ENCODE measurements at places on chromosomes 4 and X.

- no peak for DNase-seq
Measured at GRCh38 chrX:39581411-39581810, 516.3 kb downstream of the BCOR start.

DNA sequence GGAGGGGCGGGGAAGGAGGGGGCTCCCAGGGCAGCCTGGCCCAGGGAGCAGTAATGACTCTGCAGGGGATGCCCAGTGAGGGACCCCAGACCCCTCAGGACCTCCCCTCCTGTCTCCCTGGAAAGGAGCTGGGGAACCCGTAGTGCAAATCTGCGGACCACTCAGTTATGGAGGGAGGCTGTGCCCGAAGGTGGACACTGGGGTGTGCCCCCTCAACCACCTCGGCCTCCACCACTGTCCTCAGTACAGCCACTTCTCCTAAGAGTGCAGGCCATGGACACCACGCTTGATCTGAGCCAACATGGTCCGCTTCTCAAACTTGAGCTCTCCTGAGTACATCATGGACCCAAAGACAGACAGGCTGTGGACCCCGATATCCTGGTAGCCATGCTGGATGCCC is 378.2 kb upstream of the MAOA start:
- DNase-seq = no peak

DNA sequence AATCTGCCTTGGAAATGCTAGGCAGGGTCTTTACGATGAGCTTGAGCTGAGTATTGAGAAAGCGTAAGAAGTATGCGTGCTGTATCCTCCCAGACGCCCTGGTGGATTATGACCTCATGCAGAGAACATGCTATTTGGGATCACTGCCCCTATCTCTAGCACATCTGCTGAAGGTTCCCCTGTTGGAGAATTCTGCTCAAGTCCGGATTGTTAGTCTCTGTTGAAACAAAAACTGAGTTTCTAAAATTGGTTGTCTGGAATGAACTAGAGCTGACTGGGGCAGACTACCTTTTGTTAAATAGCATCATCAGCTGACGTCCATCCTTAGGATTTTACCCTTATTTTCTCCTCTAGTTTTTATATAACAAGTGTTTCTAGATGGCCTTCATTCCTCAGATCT is 7.5 kb downstream of the FHDC1 start:
- peak; percentile 87 for DNase-seq

DNA sequence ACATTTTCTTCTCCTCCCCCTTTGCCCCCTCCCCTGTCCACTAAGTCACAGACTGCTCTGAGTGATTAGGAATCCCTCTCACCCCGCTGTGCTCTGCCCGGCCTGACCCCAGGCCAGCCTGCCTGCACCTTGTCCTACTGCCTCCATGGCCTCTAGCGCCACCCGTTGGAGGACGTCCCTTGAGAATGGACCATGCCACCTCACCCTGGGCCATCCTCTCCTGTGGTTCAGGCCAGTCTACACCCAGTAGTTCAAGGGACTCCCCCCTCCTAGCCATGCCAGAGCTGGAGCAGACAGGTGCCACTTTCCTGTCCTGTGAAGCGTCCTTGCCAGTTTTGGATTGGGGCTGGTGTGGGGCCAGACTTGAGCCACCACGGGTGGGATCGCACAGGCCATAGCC is 9.7 kb upstream of the IRAK1 start:
- DNase-seq = no peak

DNA sequence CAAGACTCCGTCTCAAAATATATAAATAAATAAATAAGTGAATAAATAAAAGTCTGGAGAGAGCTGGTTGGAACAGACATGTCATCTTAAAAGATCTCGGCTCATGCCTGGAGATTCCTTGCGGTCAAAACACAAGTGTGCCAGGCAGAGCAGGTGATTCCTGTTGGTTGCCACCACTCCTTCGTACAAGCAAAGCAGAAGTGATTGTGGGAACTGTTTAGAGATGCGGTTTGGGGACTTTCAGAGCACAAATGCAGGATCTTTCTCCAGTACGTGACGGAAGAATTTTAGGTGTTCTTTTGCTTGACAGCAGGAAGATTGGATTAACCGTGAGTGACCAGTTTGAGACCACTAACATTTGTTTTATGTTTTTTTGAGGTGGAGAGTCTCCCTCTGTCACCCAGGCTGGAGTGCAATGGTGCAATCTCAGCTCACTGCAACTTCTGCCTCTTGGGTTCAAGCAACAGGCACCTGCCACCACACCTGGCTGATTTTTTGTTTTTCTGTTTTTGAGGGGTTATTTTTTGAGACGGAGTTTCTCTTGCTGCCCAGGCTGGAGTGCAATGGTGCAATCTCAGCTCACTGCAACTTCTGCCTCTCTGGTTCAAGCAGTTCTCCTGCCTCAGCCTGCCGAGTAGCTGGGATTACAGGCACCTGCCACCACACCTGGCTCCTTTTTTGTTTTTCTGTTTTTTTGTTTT is 2.8 kb upstream of the CRLF2 start:
- no peak for DNase-seq

GRCh38 chr4:26936284-26937065 is 75.8 kb downstream of the STIM2 start:
- no peak for DNase-seq

DNA sequence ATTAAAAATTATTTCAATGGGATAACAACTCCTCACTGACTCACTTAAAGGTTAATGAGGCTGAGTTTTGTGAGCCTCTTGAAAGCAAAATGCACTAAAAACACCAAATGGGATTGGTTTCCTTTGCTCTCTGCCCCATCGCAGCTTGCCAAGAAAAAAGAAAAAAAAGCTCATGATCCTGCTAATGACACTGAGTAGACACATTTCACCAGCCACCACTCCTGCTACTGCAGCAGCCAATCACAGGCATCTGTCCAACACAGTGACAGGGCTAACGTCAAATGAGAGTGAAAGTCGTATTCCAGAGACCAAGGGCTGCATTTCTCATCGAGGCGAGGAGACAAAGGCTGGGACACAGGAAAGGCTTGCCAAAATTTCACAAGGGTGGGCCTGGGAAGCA is 5.2 kb downstream of the APBB2 start:
- no peak for DNase-seq

DNA sequence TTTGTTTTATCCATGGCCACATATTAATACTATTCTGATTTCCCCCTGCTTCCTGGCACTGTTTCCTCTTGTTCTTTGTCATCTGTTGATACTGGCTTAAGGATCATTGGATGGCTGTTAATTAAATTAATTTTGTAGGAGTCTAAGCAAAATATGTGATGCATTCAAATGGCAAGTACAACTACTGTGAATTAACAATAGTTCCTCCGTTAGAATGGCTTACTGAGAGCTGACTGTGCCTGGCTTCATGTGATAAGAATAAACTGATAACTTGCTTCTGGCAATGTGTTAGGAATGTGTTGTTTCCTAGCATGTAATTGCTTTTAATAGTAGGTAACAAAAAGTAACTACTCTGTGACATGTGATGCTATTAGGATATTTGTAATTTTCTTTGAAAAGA is 98.5 kb downstream of the RPA4 start:
- no peak for DNase-seq

- DNase-seq = no peak
Measured at GRCh38 chrX:26909728-26910127, 553.4 kb downstream of the PPP4R3C start.

- no peak for DNase-seq
Measured at GRCh38 chr4:54014666-54015160, 49.7 kb downstream of the CHIC2 start.

DNA sequence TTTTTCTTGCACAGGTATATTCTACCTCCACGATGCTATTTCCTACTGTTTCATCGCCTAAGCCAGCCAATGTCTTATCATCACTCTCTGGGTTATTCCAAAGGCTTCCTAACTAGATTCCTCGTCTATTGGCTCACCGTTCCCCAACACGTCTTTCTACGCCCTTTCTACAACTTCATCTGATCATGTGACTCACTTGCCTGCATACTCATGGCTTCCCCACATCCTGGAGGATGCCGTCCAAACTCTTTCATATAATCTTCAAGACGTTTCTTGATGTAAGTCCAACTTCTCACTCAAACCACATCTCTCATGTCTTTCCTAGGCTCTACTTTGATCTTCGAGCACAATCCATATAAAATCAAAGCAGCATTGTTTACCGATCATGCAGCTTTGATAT is 322.0 kb upstream of the PPARGC1A start:
- no peak for DNase-seq

DNA sequence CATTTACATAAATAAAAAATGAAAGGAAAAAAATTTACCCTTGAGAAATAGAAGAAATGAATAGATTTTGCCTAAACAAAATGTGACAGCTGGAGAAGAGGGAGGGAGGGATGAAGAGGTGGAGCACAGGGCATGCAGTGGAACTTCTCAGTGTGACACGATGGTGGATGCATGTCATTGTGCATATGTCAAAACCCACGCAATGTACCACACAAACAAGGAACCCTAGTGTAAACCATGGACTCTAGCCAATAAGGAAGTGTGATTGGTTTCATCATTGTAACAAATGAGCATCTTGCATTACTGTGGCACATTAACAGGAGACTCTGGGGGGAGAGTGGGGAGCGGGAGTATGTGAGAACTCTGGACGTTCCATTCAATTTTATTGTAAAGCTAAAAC is 58.6 kb downstream of the GATB start:
- DNase-seq = no peak

DNA sequence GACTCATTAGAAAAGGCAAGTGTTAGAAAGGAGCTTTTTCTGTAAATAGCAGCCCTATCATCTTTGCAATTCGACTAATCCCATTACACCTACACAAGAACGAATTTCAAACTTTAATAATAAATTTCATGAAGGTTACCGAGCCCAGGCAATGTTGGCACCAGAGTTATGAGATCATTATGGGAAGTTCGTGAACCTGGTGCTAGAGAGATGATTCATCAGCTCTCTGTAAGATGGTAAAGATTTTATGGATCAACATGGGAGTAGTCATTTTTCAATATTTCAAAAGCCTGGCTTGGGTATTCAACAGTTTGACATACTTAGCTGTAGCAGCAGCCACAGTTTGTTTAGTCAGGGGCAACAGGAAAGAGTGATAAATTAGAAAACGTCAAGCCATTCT is 35.8 kb downstream of the AMELX start:
- DNase-seq = no peak

Data from GM03348 (cell line).